Effector CD4-positive, alpha-beta T cell (primary cell): ENCODE measurements at places on chromosomes 6 and 20.

DNA sequence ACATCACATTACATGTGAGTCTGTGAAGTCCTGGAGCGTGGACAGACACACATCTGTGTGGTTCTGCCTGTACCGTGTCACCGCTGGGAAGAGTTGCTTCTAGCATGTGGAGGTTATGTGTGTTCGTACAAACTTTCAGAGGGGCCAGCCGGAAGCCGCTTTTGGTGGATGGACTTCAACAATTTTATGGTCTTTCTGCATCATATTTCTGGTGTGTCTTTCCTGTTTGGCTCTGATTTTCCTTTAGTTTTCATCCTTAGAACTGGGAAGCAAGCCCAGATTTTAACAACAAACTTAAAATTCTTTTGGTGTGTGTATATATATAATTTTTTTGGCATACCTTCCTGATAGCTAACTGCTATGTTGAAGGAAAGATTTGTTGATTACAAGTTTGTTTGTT is 71.2 kb downstream of the TIAM2 start:
- no peak for DNase-seq

- DNase-seq: no peak
Observed at GRCh38 chr6:147530132-147531060, 21.9 kb downstream of the SAMD5 start.

DNA sequence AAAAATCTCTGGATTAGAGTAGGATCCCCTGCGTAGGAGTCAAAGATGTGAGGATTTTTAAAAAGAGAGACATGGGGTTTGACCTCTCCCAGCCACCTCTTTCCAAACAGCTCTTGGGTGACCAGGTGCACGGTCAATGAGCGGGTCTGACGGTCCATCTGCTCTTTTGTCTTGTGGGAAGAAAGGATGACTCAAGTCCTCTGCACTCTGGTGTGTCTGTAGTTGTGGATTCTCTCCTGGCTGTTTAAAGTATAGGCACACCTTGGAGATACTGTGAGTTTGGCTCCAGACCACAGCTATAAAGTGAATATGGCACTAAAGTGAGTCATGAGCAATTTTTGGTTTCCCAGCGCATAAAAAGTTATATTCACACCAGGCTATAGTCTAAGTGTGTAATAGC is 209.8 kb downstream of the BMP7 start:
- DNase-seq: no peak

DNA sequence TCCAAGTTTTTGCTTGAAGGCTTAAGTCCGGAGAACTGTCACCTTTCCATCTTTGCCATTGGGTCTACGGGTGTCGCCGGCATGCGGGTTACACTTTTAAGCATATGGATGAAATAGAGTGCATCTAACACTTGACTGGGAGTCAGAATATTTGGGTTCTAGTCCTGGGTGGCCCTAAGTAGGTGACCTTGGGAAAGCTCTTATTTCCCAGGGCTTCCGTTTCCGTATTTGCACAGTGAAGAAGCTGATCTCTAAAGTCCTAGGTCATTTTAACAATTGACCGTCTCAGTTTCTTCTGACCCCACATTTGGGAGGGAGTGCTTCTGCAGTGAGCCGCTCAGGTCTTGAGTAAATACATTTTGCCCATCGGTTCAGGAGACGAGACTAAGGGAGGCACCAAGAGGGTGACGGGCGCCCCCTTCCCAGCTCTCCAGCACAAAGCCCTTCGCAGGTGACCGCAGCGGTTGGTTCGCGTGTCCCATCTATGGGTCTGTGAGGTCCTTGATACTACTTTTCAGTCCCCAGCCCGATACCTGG is 651 bp upstream of the BLTP3A start:
- DNase-seq: peak; percentile 18

GRCh38 chr6:155221086-155221485 is 42.7 kb upstream of the CLDN20 start:
- DNase-seq: no peak

DNA sequence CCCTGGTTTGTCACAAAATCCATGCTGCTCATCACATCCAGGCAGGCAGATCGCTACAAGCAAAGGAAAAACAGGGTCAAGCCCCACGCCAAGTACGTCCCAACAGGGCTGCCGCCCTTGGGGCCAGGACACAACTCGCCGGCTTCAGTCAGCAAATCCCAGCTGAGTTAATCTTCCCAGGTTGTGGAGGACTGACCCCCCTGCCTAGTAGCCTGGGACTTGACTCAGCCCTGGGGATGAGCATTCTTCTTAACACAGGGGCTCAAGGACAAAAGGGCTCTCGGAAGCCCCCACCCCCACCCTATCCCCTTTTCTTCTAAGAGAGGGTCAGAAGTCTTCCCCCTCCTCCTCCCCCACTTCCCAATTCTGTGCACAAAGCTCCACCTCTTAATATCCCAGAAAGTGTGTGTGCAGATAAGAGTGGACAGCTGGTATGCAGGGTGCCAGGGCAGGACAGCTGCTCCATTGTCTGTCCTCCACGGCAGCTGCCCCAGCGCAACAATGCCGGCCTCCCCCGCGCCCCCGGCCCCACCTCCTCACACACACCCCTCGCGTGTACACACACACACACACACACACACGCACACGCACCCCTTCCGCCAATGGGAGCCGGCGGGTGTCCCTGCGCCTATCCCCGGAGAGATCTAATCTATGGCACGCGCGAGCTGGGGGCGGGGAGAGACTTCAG is 4.5 kb downstream of the DLL1 start:
- DNase-seq: no peak
